ENCODE measurements at places on chromosomes 12 and 14. TPM values are rescaled to one million over a fixed set of nuclear protein-coding genes. Genes with fewer than 3 reads are reported as not detected.

INHBC gene
- not detected for total RNA-seq

OAS1 gene
- total RNA-seq: 19.1 TPM

FAM181A gene
- not detected for total RNA-seq

- H3K27ac ChIP-seq: no peak overlapping the region
- peaks cover 64% of the 10 kb centered on the region for H3K36me3 ChIP-seq
- no peaks in the 10 kb centered on the region for H3K27me3 ChIP-seq
- no peak overlapping the region for H3K4me3 ChIP-seq
- no peaks in the 10 kb centered on the region for H3K4me1 ChIP-seq
These were observed 13.6 kb upstream of the TAS2R14 start for GRCh38 chr12:10952645-10953044.

GRCh38 chr14:70000601-70001000, 121.4 kb downstream of the SMOC1 start:
- DNase-seq: no peak
- H3K36me3 ChIP-seq: no peaks in the 10 kb centered on the region
- H3K27me3 ChIP-seq: no peaks in the 10 kb centered on the region
- peaks cover 28% of the 10 kb centered on the region for H3K4me1 ChIP-seq

DNA sequence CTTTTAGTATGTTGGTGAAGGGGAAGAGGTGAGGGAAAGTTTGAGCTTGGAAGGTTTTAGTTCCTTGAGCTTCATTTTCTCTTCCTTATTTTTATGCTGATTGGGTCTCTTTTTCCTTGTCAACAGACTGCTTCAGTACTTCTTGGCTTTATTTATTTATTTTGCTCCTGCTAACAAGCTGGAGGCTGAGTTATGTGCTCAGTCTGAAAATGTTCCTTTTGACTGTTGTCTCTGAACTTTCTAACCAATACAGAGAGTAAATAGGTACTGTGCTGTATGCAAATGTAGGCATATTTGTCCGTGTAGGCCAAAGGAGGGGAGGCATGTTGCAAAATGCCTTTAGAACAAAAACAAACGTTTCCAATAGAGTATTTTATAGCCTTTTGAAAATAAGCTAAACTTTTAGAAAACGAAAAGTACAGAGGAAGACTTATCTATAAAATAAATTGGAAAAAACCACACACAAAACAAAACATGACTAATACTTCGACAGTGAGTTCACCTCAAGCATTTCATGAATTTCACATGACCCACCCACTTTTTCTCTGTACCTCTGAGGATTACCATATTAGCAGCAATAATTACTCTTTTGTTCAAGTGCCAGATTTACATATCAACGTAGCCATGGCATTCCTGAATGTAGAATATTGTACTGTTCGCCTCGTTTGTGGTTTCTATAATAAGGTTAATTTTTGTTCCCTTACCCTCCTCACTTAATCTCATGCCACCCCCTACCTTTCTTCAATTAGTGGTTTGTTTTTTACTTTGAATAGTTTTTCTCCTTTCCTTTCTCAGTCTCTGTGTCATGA, 4.7 kb upstream of the CREBL2 start:
- H3K36me3 ChIP-seq: no peaks in the 10 kb centered on the region
- peak overlapping the region; percentile 22 for H3K4me3 ChIP-seq

DNA sequence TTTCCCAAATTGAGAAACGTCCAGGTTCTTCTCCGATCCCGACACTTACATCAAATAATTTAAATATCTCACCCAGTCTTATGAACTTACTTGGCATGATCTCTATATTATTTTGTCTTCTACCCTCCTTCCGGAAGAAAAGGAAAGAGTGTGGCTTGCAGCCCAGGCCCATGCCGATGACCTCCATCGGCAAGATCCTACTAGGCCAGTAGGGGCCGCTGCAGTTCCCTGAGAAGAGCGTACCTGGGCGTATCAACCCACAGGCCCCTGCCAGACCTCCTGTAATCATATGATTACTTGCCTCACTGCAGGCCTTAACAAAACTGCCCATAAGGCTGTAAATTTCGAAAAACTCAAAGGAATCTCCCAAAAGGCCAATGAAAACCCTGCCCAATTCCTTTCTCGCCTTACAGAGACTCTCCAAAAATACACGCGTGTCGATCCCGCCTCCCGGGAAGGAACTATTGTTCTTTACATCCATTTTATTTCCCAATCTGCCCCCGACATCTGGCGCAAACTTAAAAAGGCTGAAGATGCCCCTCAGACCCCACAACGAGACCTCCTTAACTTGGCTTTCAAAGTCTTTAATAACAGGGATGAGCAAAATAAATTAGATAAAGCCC, 69.6 kb downstream of the MOK start:
- H3K27me3 ChIP-seq: no peaks in the 10 kb centered on the region
- no peak for DNase-seq
- no peaks in the 10 kb centered on the region for H3K4me1 ChIP-seq
- no peak overlapping the region for H3K4me3 ChIP-seq
- H3K27ac ChIP-seq: no peak overlapping the region

- H3K27me3 ChIP-seq: peaks cover 11% of the 10 kb centered on the region
- no peaks in the 10 kb centered on the region for H3K36me3 ChIP-seq
- no peak overlapping the region for H3K4me3 ChIP-seq
- H3K4me1 ChIP-seq: peaks cover 22% of the 10 kb centered on the region
These were observed 6.3 kb upstream of the RIN3 start for GRCh38 chr14:92507174-92507768.
